T-helper 2 cell (primary cell): ENCODE measurements at places on chromosomes 13 and 19.
A peak's percentile ranks its signal among the peaks of the same experiment; 100 is the strongest.

GRCh38 chr19:52140032-52140710 lies 433 bp upstream of the ZNF616 start:
- DNase-seq: peak; percentile 97

GRCh38 chr13:41492432-41493260 lies 35.3 kb downstream of the RGCC start:
- peak; percentile 66 for DNase-seq

- no peak for DNase-seq
These were observed 233.9 kb downstream of the ABCC4 start for GRCh38 chr13:95067303-95067702.

DNA sequence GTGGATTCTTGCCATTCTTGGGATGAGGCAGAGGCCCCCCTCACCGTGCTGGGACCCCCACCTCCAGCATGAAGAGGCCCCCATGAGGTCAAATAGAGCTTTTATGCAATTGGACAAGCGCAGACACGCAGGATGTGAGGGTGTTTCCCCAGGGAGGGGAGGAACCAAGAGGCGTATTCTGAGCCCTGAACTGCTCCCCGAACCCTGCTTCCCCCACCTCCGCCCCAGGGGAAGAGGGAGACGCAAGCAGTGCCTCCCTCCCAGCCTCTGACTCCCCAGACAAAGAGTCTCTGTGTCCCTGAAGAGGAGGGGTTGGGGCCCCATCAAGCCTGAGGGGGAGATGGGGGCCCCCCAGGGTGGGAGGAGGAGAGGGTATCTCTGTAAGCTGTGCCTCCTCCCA lies 1.3 kb upstream of the RDH8 start:
- no peak for DNase-seq

GRCh38 chr19:35903550-35904179 lies 1.3 kb downstream of the HCST start:
- DNase-seq: peak; percentile 90

DNA sequence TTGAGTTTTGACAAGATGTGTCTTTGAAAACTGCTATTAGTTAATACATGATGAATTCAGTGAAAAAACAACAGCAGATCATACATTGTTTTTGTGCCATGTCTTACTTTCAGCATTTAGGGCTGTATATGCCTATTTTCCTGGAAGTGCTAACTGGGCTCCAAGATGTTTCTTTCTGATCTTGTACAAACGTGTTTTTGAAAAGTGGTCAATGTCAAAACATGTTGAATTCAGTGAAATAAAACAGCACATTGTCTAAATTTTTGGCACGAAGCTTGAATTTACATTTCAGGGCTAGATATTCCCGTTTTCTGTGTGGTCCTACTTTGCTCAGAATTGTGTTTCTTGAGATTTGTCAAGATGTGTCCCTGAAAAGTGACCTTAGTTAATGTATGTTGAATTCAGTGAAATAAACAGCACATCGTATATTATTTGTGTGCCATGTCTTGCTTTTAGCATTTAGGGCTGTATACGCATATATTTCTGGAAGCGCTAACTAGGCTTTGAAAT lies 14.7 kb upstream of the PARP4 start:
- no peak for DNase-seq

DNA sequence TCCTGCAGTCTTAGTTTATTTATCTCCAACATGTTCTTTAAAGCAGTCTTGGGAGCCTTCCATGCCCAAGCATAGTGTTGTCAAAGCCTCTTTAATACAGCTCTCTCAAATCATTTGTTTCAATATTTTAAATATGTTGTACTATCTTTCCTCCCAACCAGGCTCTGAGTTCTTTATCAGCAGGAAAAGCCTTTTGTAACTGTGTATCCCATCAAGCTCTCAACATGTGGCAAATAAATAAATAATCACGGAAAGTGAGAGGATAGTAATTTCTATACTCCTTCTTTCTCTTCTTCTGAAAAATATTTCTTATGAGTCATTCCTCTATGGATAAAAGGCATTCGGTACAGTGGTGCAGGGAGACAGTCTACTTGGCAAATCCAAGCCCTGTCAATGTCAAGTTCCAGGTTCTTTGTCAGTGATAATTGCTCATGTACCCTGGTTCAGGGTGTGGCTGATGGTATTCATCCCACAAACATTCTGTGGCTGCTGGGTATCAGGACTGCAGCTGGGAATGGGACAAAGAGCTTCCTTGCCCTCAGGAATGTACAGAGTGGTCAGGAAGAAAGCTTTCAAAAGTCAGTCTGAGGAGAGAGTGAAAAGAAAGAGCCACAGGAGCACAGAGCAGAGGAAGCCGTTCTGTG lies 384.3 kb downstream of the EFNB2 start:
- DNase-seq: no peak

- DNase-seq: no peak
These were observed at the start of gene FBXO27 for GRCh38 chr19:39032063-39032918. Gene FBXO27, minus strand, starts transcription at chr19:39032549. Its CDS starts 322 bp downstream, at chr19:39032227.

GRCh38 chr19:32227561-32228165 lies 117.7 kb upstream of the ZNF507 start:
- no peak for DNase-seq
